ENCODE measurements at places on chromosomes 3 and 15.

DNA sequence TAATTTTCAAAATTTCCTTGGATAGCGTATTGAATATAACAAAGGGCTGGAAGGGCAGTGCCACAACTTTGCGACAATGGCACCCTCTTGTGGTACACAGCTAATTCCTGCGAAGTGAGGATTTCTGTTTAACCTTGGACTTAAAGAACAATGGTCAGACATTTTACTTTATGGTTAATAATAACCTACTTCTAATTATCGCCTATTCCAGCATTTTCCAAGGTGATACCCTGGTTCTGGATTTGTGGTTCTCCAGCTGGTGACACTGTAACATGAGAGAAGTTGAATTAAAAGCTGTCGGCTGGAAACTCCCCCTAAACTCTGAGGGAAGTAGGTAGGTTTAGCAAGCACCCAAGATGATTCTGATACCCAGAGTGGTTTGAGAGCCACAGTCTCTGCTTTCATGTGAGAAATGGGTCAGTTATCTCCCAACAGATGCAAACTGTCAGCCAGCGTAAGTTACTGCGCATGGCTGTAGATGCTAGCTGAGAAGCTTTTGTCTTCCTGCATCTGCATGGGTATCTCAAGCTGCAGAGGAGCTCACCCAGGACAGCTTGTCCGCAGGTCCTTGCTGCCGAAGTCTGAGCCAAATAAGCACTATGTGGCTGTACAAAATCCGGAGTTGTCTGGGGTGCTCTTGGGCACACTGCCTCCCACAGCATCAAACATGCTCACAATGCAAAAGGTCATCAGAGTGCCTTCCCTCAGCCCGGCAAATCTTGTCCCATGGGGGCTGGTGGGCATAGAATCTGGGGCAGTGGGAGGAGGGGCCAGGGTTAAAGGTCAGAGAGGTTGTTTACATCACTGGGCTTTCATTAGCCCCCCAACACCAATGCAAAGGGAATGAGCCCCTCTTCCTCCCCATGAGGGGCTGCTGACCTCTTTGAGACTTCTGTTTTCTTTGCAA is 6.6 kb upstream of the CHSY1 start:
- no peak for DNase-seq

- peak; percentile 59 for DNase-seq
These were observed 3.3 kb upstream of the CP start for GRCh38 chr3:149224736-149225594.

DNA sequence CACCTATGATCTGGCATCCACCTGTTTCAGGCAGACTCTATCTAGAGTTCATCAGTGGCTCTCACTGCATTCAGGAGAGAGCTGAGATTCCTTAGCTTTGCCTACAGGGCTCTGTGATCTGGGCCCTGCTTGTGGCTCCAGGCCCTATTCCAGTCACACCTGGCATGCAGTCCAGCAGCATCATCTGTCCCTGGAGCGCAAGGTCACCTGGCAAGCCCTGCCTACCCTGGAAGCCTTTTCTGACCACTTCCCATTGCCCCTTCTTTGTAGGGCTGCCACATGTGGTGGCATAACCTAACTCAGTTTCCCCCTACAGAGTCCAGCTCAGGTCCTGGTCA is 115.1 kb upstream of the PLXNA1 start:
- no peak for DNase-seq

DNA sequence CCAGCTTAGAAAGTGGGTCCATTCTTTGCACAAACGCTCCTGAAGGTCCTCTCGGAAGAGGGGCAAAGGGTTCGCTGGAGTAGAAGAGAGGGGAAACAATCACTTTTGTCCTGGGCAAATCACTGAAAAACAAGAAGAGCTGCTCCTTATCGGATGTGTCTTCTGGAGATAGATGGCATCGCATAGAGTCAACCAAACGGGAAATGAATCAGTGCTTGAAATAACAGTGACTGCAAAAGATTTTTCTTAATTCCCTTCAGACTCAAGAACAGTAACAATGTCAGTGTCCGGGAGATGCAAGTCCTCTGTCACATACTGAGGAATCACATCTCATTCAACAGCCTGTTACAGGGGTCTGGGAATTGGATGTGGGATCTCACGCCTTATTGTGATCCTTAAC is 78.8 kb upstream of the PCSK6 start:
- no peak for DNase-seq

GRCh38 chr15:99143242-99143641 is 38.4 kb downstream of the SYNM start:
- DNase-seq, result no peak

DNA sequence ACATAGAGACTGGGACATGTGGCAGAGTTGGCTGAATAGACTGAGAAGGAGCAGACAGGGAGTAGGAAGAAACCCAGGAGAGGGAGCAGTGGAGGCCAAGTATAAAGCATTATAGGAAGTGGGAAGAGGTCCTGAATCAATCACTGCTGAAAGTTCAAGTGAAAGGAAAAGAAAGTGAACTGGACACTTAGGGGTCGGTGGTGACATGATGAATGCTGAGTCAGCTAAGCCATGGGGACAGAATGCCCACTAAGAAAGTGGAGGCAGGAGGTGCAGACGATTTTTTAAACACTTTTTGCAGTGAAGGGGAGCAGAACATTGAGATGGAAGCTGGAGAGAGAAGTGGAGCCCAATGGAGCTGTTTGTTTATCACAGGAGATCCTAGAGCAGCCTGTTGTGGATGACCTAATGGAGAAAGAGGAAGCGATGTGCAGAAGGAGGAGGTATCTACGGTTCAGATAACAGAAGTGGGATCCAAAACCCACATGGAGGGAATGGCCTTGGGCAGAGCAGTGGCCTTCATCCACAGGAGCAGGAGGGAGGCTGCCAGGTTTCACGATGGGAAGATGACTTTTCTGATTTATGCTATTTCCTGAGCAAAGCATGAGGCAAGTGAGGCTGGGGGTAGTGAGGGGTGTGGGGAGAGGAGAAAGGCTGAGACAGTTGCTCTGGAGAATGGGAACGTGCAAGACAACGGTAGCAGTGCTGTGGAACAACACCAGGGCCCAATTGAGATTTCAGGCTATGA is 208.2 kb downstream of the RPLP1 start:
- no peak for DNase-seq

- DNase-seq, result no peak
These were observed 121.3 kb downstream of the CD47 start for GRCh38 chr3:107969525-107969924.

DNA sequence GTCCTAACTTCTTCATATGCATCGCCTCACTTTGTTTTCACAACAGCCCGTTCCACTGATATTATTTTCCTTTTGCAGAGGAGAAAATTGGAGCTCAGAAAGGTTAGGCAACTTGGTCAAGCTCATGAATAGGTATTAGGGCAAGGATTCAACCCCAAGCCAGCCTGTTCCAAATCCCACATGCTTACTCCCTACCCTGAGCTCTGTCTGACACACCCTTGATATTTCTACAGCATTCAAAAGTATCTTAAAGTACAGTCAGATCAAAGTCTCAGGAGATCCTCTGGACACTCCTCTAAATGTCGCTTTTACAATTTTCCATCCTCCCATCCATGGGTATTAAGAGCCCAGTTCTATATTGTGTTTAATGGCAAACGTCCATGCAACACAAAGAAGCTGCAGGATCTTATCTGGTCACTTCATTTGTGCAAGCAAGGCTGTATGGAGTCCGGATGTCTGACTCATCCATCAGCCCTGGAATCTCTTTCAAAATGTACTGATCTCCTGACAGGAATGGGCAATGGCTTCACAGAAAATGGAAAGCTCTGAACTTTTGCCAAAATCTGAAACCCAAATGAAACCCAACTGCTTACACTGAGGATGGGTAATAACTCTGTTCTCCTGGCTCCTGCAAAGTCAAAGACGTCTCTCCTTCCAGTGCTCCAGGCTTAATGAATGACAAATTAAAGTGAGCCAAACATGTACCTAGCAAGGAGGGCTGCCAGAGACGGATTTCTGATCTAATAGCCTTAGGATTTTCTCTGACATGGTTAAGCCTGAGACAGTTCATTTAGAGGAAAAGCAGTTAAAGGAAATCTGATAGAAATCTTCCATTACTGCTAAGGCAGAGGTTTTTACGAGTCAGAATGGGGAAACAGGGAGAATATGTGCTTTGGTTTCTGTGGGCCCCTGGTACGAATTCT is 230.9 kb upstream of the RORA start:
- DNase-seq, result peak; percentile 77

- no peak for DNase-seq
These were observed 61.0 kb downstream of the OCA2 start for GRCh38 chr15:28037969-28038590.

DNA sequence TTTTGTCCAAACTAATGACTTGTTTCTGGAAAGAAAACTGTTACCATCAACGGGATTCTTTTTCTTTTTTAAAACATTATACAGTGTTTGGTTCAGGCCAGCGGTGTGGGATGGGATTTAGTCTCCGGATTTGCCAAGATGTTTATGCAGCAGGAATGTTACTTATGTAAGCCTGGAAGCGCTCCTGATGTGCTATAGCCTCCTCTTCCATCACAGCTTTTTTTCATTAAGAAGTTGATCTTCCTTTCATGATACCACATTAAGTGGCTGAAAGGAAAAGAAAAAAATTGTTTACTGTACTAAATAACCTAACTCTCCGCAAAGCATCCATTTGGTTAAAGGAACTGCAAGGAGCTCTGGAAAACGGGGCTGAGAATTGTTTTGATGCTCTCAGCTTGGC is 120.5 kb upstream of the ALDH1A3 start:
- peak; percentile 24 for DNase-seq

DNA sequence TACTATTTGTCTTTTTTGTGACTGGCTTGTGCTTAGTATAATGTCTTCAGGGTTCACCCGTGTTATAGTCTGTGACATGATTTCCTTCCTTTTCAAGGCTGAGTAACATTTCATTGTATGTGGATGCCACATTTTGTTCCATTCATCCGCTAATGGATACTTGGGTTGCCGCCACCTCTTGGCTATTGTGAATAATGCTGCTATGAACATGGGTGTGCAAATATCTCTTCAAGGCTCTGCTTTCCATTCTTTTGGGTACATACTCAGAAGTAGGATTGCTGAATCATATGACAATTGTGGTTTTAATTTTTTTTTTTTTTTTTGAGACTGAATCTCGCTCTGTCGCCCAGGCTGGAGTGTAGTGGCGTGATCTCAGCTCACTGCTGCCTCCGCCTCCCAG is 15.4 kb downstream of the CRTC3 start:
- no peak for DNase-seq
